Activated CD4-positive, alpha-beta T cell treated with anti-CD3 and anti-CD28 coated beads for 1 hour (primary cell): ENCODE measurements at places on chromosomes 4 and X.

DNA sequence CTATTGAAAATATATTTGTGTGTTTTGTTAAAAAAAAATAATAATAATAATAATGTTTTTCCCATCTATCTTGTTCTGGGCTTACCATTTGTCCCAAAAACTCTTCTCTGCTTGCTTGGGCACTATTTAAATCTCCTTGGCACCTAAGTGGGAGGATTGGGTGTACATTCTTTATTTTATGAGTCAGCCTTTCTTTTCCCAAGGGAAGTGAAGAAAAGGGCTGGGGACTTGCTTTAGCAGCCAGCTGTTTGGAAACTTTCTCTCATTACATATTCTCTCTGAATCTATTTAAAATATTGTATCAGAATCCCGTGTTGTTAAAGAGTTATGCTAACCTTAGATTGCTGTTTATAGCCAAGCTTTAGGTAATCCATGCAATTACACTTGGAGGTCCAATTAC lies 2332.4 kb downstream of the ARAP2 start:
- DNase-seq = no peak

GRCh38 chr4:133982533-133983224 lies 218.9 kb downstream of the PABPC4L start:
- no peak for DNase-seq

GRCh38 chrX:92232182-92232581 lies 453.0 kb downstream of the PCDH11X start:
- DNase-seq = no peak

GRCh38 chr4:102563000-102563399 lies 61.8 kb downstream of the NFKB1 start:
- no peak for DNase-seq

DNA sequence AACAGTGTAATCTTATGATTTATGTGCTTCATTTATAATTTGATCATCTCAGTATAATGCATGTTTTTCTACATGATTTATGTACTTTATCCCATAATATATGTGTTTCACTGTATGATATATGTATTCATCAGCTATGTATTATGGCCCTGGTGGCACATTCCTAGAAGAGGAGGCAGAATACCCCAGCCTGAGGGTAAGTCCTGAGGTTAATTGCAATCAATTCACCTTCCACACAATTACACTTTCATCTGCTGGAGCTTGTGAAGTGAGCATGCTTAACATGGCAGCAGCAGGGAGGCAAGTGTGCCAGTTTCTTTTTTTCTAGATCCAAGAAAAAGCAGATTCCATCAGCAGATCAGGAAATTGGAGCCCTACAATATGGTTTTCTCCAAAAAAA lies 81.2 kb downstream of the CXXC4 start:
- DNase-seq = no peak

DNA sequence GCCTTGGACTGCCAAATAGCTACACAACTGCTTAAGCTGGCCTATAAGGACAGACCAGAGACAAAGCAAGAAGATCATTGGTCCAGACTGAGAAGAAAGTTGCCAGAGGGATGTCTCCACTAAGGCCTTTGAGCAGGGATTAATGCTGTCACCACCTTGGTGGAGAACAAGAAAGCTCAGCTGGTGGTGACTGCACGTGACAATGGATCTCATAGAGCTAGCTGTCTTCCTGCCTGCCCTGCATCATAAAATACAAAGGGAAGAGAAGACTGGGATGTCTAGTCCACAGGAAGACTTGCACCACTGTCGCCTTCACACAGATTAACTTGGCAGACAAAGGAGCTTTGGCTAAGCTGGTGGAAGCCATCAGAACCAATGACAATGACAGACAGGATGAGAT lies 40.5 kb upstream of the FAM120C start:
- DNase-seq = no peak

DNA sequence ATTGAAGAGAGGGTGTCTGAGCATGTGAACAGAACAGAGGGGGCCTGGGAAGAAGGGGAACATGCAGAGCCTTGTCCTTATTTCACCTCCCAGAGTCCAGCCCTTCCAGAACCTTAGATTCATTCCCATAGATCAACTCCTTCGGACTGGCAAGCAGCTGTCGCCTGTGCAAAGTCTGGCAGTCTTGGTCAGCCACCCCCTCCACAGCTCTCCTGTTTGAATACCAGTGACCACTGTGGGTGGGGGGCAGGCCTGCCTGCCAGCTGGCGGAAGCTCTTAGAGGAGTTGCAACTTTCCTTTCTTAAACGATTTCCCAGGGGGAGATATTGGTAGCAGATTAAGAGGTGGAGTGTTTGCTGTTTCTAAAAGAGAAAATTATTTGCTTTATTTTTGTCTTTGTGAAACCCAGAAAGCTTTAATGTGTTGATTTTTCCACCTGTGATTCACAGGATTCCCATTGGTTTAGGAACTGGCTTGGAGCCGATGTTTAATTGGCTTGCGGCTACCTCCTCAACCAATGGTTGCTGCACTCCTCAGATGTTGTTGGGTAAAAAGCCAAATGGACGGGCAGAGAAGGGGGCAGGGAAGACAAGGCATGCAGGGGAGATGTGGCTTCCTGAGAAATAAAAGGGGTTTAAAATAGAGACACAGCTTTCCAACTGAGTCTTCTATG lies 62.2 kb upstream of the PRPS1 start:
- no peak for DNase-seq

DNA sequence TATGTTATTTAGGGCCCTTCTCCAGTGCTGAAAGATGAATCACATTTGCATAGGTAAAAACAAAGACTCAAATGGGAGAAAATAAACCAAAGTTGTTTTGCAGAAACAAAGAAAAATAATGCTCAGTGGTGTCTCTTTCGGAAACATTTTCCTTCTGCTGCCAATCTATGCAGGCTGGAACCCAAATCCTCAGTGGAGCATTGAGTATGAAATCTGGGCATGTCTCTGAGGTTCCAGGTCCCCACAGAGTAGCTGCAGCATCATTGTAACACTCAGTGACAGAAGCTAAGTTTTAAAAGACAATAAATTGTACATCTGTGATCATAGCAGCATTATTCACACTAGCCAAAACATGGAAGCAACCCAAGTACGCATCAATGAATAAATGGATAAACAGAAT lies 303.6 kb downstream of the FBXW7 start:
- no peak for DNase-seq

DNA sequence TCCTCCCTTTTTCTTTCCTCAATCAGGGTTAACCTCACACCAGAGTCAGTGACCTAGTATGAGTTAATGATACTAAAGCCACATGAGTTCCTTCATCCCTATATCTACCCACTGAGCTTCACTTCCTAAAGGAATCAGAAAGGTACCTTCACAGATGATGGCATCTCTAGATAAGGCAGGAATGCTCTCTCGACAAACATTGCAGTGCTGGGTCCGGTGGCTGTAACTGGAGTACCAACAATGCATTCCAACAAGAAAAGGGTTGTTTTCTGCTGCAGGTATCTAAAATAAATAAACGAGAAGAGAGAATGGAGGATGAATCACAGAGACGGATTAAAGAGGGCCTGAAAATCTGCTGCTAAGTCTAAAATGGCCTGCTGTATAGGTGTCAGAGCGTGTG lies 66.7 kb downstream of the DGKK start:
- DNase-seq = no peak

DNA sequence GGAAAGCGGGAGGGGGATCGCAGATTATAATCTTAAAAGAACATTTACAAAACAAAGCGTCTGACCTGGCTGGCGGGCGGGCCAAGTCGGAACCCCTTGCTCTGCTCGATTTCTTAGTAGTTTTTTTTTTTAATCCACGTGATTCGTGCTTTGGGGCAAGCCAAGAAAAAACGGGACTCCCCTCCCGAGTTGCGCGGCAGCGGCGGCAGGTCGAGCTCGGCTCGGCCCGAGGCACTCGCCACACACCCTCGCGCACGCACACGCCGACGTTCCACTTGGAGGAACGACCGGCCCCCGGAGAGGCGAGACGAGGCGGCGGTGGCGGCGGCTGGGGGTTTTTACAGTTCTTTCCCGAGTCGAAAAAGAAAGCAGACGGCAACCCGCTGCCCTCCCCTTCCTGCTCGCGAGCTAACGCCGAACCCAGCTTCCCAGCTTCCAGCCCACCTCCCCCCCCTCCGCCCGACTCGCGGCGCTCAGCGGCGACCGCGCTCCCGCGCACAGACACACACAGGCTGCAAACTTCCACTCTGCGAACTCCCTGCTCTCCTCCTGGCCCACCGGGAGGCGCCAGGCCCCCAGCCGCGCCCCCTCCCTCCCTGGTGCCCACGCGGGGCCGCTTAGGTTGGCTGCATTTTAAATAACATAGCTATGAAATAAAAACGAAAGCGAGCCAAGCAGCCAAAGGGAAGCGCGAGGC lies 1.2 kb downstream of the BCOR start:
- DNase-seq = peak; percentile 48

GRCh38 chrX:20452487-20452886 lies 185.8 kb upstream of the RPS6KA3 start:
- no peak for DNase-seq

- DNase-seq = no peak
Measured at GRCh38 chr4:73869130-73870055, at the start of gene CXCL1. CXCL1 (plus strand) TSS chr4:73869393; CDS start chr4:73869471, 78 bp downstream.

DNA sequence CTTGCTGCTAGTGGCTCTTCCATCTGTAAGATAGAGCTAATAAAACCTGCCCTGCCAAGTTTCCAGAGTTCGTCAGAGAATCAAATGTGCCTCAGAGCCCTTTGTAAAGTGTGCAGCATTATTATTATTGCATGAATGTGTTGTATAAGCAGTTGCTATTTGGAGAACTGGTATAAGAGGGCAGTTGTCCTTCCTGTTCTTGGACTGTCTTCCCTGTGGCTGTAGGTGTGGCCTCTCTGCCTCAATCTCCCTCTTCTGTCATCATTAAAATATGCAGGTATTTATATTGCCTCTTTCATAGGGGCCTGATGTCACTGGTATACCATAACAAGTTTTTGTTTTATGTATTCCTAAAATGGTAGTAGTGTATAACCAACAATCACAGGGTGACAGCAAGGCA lies 3.8 kb downstream of the MTM1 start:
- no peak for DNase-seq

- no peak for DNase-seq
Measured at GRCh38 chr4:151325111-151325948, at the start of gene SH3D19. SH3D19 (minus strand) TSS chr4:151325605; CDS start chr4:151325352, 253 bp downstream.

DNA sequence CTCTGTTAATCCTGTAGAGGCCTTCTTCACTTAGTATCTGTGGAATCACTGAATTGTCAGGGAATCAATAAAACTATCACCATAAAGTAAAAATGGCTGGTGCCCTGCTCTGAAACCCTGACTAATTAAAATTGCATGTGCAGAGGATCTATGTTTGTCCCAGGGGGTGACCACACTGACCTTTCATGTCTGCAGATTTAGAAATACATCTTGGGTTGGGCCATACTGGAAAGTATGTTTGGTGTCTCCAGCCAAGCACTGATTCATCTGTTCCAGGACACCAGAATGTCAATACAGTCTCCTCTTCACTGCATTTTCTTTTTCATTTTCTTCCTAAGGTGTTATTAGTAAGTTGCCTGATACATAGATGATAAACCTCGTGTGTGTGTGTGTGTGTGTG lies 490.9 kb upstream of the INTU start:
- DNase-seq = no peak

DNA sequence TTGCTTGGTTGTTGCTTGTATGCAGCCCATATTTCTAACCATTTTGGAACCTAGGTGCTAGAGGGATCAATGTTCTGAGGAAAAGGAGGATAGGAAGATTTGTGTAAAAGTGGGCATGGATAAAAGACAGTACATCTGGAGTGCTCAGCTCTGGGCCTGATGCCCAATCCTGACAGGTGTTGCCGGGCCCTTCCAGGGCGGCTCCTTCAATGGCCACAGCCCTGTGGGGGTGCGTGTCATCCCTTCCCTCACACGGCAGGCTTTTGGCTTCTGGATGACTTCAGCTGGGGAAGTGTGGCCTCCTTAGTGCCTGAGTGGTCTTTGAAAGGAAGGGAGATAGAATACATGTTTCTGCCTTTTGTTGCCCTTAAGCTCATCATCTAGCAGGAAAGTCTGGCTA lies 47.2 kb downstream of the NELFA start:
- DNase-seq = no peak

DNA sequence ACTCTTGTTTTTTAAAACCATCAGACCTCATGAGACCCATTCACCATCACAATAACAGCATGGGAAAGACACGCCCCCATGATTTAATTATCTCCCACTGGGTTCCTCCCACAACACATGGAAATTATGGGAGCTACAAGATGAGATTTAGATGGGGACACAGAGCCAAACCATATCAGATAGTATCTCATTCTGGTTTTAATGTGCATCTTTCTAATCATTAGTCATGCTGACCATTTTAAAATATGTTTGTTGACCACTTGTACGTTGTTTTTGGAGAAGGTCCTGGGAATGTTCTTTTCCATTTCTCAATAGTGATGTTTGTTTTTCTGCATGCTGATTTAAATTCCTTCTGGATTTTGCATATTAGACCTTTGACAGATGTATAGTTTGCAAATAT lies 119.0 kb downstream of the RTL3 start:
- no peak for DNase-seq

GRCh38 chr4:70895811-70896491 lies 6.2 kb upstream of the MOB1B start:
- DNase-seq = no peak

- no peak for DNase-seq
Measured at GRCh38 chr4:81601358-81601694, 129.6 kb upstream of the RASGEF1B start.

- no peak for DNase-seq
Measured at GRCh38 chr4:154559494-154560418, 3.1 kb upstream of the FGB start.

GRCh38 chrX:2841537-2841936 lies 12.8 kb downstream of the GYG2 start:
- DNase-seq = no peak

GRCh38 chr4:153060196-153060595 lies 124.1 kb downstream of the FHDC1 start:
- no peak for DNase-seq

DNA sequence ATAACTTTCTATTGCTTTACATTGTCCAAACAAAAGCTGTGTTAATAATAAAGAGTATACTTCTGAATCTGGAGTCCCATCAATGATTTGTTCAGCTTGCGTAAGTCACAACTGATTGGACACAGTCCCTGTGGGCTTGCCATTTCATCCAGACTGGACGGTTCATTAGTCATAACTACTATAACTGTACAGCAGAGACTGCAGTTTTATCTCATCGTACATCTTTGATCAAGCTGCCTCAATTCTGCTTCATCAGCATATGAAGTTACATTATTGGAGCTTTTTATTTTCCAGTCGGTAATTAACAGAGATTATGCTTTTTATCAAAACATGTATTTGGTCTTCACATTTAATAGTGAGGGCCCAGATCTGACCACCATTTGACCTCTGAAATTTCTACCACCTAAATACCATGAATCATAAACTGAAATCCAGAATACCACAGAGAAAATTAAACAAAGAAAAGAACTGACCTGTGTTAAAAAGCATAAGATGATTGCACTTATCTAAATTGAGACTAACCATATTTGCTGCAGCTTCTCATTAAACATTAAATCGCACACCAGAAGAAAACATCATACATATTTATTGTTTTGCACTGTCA lies 12.5 kb upstream of the MAB21L2 start:
- no peak for DNase-seq

- DNase-seq = no peak
Measured at GRCh38 chr4:4838051-4838935, 21.2 kb upstream of the MSX1 start.

- no peak for DNase-seq
Measured at GRCh38 chrX:80430826-80431504, 10.7 kb downstream of the TENT5D start.
